ENCODE measurements at places on chromosomes 2 and 18.

- DNase-seq: no peak
Observed at GRCh38 chr2:134609924-134610513, 108.8 kb downstream of the TMEM163 start.

GRCh38 chr2:219421323-219421722, 3.1 kb downstream of the DES start:
- DNase-seq: peak; percentile 21

GRCh38 chr2:166625670-166626069, 131.6 kb upstream of the SCN7A start:
- no peak for DNase-seq

GRCh38 chr2:54582987-54583386, 126.9 kb downstream of the SPTBN1 start:
- DNase-seq: no peak

DNA sequence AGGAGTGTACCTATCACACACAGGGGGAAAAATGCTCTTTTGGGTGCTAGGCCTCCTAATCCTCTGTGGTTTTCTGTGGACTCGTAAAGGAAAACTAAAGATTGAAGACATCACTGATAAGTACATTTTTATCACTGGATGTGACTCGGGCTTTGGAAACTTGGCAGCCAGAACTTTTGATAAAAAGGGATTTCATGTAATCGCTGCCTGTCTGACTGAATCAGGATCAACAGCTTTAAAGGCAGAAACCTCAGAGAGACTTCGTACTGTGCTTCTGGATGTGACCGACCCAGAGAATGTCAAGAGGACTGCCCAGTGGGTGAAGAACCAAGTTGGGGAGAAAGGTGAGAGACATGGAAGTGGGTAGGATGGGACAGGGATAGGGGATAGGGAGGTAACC, 12.2 kb downstream of the DHRS9 start:
- no peak for DNase-seq
